ENCODE measurements at places on chromosomes 3 and 15.
A peak's percentile ranks its signal among the peaks of the same experiment; 100 is the strongest.

- DNase-seq = no peak
Observed at GRCh38 chr15:86002444-86002843, 77.2 kb upstream of the AGBL1 start.

DNA sequence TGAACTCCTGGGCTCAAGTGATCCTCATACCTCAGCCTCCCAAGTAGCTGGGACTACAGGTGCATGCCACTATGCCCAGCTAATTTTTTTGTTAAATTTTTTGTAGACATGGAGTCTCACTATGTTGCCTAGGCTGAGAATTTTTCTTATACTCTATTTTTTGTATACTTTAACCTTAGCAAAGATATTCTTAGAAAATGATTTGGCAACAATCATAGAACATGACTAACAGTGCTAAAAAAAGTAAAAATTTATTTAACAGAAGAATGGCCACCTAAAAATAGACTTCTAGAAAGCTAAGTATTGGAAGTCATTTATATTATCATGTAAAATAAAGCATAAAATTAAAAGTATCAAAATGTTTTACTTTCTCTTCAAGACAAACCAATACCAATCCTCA, 322.3 kb downstream of the PLCL2 start:
- no peak for DNase-seq

GRCh38 chr3:111862974-111863373, 3.9 kb downstream of the PHLDB2 start:
- no peak for DNase-seq

DNA sequence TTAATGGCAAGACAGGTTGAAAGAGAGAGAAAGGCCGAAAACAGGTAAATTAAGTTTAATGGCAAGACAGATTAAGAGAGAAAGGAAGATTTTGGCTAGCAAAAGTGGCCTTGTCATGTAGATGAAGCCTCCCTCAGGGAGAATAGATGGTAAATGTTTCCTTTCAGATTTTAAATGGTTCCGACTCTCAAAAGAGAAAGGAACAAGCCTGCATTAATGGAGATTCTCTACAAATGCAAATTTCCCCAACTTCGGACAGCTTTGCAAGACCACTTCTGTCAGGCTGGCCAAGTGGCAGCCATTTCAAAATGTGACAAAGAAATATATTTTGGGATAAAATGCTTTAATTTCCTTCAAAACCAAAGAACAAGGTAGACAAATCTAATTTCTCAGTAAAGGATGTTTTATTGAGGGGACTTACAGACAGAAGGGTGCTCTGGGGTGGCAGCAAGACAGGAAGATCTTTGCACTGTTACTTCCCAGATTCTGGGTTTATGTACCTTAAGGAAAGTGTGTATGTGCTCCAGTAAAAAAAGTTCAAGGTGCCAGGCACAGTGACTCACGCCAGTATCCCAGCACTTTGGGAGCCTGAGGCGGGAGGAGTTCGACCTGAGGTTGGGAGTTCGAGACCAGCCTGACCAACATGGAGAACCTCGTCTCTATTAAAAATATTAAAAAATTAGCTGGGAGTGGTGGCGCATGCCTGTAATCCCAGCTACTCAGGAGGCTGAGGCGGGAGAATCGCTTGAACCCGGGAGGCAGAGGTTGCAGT, 626.3 kb upstream of the NAALADL2 start:
- no peak for DNase-seq

GRCh38 chr15:69669446-69669845, 216.8 kb downstream of the RPLP1 start:
- no peak for DNase-seq

GRCh38 chr3:130384476-130385025, 39.1 kb downstream of the COL6A5 start:
- DNase-seq = no peak

DNA sequence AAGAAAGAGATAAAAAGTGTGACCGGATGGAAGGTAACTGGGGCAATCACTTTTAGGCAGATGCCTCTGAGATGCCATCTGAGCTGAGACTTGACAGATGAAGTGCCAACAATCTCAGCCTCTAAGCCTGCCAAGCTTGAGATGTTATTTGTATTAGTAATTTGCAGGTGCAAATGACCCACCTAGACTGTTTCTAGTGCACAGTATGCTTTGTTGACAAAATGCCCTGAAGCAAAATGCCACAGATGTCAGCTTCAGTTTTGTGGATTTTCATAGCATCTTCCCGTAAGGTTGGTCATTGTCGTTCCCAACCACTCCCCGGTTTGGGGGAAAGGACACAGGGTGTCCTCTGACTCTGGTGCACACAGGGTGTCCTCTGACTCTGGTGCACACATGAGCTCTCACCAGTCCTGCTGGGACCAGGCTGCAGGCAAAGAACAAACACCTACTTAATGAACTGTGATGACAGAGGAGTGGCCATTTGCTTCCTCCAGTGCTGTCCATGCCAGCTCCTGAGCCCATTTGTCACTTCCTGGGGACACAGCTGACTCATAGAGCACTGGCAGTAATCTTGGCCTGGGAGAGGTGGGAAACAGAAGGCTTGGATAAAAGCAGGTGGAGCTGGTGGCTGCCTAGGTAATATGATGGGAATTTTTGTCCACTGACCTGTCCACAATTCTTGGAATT, 16.7 kb upstream of the PPP1R2 start:
- no peak for DNase-seq

DNA sequence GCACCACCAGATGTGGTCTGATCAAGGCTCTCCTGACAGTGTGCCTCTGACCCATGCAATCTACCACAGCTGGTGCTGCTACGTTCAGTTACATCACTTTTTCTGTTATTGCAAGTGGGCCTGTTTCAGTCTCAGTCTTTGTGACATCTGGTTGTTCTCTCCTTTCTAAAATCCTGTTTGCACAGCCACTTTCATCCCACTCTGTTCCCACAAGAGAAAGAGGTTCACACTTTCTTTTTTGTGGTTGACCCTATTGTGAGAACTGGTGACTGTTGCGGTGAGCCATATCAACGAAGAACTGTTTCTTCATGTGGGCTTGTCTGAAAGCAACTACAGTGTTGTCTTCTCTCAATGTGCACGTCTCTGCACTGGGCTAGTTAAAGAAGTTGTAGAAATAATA, 342.8 kb upstream of the ARPP21 start:
- no peak for DNase-seq

DNA sequence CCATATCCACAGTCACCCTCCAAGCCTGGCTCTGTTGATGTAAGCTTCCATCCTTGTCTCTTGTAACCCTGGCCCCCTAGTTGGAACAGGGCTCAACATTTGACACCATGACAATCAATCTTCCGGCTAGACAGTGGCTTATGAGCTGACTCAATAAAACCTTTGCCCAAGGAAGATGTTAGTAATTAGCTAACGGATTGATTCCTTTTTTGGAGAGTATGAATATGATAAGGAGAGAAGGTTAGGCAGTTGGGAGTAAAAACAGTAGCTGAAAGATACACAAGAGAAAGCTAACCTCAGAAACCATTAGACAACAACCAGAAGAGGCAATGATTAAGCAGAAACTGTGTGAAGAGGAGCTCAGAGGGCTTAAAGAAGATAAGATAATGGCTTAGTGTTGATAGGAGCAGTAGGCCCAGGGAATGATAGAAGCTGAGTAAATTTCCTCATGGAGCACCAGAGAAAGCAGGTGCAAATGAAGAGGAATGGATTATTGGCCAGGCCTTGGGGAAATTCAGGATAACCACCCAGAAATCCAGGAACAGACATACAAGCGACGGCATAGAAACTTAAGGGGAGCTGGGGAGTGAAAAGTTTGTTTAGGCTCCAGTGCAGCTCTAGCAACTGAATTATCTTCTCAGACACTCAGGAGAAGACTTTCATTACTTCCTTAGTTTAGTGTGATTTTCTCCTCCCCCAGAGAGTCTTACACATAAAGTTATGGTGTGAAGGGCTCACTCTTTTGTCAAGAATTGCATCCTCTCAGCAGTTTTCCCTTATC, 7.8 kb upstream of the RFX7 start:
- no peak for DNase-seq

DNA sequence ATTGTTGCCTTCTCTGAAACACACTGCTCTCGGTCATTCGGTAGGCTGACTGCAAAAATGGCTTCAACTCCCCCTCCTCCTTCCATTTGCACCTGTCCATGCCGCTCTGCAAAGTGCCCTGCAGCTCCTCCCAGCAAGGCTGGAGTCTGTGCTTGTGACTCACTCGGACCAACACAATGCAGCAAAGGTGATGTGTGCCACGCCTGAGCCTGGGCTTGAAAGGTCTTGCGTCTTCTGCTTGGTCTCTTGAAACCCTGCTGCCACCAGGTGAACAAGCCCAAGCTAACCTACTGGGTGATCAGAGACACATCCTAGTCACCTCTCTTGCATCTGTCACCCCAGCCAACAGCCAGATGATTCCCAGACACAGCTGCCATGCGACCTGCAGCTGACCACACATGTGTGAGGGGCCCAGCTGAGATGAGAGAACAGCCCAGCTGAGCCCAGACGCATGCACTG, 71.1 kb downstream of the MGLL start:
- no peak for DNase-seq

GRCh38 chr3:109930582-109930981, 593.2 kb upstream of the DPPA4 start:
- no peak for DNase-seq

DNA sequence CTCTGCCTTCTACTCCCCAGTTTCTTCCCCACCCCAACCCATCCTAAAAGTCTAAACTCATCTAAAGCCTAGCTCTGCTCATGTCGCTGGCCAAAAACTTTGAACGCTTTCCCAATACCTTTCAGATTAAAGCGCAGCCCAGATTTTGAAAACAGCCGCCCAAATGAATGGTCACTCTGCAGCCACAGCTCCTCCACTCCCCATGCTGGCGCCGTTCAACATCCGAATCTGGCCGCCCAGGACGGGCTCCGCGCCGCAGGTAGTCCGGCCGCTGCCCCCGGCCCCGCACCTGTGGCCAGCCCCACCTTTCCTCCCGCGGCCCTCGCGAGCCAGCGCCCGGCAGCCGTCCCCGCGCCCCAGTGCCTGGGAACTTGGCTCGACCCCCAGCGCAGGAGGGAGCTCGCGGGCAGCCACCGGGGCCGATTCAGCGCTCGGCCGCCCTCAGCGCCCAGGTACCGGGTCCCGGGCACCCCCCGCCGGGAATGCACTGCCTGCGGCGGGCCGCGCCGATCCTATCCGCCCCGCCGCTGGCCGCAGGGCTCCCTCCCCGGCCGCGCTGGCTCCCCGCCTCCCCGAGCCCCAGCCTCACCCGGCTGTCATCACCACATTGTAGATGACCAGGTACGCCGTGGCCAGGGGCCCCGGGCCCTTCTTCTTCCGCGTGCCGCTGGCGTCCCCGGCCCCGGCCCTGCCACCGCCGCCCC, 417 bp downstream of the HACD2 start:
- peak; percentile 3 for DNase-seq

DNA sequence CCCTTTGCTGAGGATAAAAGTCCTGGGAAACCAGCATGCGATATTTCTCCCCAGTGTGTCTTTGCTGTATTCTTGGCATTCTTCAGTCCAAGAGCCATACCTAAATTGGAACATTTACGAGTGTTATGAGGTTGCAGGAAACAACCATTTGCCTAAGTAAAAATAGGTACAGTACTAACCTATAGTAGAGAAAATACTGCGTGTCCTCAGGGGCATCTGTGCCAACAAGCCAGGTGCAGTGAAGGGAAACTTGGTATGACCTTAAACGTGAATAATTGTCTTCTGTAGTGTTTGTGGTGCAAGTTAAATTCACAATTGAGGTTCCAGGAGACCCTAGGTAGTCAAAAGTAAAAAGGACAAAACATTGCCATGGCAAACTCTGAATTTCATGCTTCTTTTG, 12.2 kb downstream of the IL5RA start:
- no peak for DNase-seq

- no peak for DNase-seq
Observed at GRCh38 chr3:72633534-72633933, 214.7 kb downstream of the SHQ1 start.

GRCh38 chr3:116048991-116049390, 396.3 kb downstream of the LSAMP start:
- no peak for DNase-seq

DNA sequence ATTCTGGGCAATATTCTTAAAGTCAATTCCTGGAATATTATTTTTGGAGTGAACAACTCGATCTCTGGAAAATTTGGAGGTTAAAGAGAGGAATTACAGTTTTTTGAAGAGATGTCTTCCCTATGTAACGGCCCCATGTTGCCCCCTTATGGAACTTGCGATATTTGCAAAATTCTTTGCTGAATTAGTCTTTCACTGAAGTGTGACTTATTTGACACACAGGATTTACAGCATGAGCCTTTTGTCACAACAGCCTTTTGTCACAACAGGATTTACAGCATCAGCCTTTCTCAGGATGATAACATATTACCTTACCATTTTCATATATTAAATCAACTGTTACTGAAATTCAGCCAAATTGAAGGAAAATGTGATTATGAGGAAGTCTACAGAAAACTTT, 37.8 kb upstream of the SPTSSB start:
- DNase-seq = no peak

GRCh38 chr3:129506231-129506742, 22.2 kb upstream of the RHO start:
- DNase-seq = no peak

DNA sequence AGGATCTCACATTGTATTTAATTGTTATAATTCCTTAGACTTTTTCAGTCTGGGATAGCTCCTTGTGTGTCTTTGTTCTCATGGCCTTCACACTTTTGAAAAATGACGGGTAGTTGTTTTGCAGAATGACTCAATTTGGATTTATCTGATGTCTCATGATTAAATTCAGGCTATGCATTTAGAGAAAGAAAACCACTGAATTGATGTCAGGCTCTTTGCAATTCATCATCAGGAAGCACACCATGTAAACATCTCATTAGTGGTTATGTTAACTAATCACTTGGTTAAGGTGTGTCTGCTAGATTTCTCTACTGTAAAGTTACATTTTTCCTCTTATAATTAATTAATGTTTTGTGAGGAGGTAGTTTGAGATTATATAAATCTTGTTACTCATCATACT, 8.0 kb upstream of the SLC22A13 start:
- no peak for DNase-seq

- no peak for DNase-seq
Observed at GRCh38 chr3:130341882-130342281, 3.6 kb upstream of the COL6A5 start.

- peak; percentile 2 for DNase-seq
Observed at GRCh38 chr3:16240229-16241023, 24.3 kb downstream of the DPH3 start.

DNA sequence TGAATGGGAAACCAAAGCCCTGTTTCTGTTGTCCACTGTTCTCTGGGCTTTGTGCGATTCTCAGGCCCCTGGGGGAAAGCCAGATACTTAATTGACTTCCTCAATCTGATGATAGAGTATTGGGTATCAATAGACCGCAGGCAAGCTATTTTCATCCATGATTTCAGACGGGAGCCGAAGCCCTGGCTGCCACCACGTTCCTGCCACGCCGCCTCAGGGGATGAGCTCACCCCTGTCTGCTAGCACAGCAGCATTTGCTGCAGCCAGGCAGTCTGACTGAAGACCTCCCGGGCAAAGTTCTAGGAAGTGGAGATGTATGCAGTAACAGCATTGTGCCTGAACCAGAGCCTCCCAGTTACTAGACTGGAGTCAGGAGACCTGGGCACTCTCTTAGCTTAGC, 69.8 kb downstream of the ISG20 start:
- DNase-seq = peak; percentile 70

- no peak for DNase-seq
Observed at GRCh38 chr3:71464613-71465012, 118.9 kb downstream of the FOXP1 start.
